SHP77 treated with DMSO at 0.1 percent for 48 hours (cell line): ENCODE measurements at places on chromosomes 6 and 20.

- peak; percentile 10 for DNase-seq
These were observed 15.8 kb downstream of the MAN1A1 start for GRCh38 chr6:119333707-119334295.

GRCh38 chr20:10376270-10377075 lies 57.5 kb downstream of the MKKS start:
- no peak for DNase-seq

GRCh38 chr20:46816097-46816496 lies 78.5 kb upstream of the EYA2 start:
- no peak for DNase-seq

DNA sequence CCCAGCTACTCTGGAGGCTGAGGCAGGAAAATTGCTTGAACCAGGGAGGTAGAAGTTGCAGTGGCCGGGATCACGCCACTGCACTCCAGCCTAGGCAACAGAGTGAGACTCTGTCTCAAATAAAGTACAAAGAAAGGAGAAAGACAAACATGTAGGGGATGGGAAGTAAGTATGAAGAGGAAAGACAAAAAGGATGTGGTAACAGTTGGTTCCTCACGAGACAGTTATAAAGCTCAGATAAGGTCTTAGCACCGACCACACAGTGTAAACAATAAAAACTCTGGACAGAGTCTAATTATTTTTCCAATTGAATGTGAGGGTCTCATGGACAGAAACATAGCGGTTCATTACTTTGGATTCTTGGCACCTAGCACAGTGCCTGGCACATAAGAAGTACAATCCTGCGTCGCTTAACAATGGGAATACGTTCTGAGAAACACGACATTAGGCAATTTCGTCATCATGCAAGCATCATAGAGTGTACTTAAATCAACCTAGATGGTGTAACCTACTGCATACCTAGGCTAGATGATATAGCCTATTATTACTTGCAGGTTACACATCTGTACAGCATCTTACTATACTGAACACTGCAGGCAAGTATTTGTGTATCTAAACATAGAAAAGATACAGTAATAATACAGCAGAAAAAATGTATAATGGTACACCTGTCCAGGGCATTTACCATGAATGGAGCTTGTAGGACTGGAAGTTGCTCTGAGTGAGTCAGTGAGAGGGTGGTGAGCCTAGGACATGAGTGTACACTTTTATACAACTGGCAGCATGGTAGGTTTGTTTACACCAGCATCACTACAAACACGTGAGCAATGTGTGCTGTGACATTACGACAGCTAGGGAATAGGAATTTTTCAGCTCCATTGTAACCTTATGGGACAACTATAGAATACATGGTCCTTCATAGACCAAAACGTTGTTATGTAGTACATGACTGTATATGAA lies 38.2 kb downstream of the MBOAT1 start:
- no peak for DNase-seq

GRCh38 chr6:35973670-35974222 lies 50.7 kb downstream of the SLC26A8 start:
- DNase-seq: no peak

DNA sequence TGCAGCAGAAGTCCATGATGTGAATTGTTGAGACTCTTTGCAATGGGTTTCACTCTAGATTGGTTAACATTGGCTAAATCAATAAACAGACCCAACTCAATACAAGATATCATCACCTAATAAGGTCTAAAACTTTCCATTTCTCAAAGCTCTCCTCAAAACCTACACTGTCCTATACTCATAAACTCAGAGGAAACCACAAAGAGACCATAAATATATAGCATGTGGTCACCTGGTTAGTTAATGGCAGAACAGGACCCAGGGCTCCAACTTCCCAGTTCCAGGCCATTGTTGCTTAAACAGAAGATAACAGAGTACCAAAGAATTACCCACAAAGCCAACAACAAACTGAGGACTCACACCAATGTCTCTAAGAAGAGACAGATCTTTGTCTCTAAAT lies 12.0 kb downstream of the RTN4IP1 start:
- DNase-seq: no peak

DNA sequence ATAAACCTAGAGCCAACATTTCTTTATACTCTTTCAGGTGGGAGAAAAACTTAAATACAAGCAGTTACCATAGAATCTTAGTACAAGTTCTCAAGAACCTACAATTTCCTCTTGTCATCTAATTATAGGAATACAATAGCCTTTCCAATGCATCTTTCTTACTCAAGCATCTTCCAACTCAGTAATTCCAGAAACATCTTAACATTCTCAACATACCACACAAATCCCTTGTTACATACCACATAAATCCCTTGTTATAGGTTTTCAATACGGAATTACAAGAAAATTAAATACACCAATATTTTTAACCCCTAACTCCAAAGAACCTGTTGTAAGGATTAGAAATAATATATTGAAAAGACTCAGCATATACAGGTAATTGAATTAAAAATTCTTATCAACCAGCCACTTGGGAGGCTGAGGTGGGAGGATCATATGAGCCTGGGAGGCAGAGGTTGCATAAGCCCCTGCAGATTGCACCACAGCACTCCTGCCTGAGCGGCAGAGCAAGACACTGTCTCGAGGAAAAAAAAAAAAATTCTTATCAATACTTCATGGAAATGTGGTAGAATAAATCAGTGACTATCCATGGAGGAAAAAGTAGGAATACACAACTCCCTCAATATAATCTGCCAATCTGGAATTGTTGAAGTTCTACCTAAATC lies 127.5 kb upstream of the CCDC28A start:
- no peak for DNase-seq

DNA sequence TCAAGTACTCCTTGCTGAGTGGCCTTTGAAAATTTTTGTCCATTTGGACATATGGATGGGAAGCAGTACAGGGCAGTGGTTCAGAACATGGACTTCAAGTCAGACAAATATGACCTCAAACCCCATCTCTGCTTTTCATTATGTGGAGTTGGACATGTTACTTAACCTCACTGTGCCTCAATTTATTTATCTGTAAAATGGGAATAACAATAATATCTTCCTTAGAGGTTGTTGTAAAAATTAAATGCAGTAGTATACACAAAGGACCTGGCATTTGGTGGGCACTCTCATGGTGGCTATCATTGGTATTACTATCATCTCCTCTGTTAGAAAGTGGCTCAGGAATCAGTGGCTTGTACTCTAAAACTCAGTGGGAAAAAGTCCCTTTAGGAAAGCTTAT lies 204.0 kb upstream of the MYLIP start:
- no peak for DNase-seq

GRCh38 chr6:404685-405423 lies 13.3 kb downstream of the IRF4 start:
- DNase-seq: no peak

DNA sequence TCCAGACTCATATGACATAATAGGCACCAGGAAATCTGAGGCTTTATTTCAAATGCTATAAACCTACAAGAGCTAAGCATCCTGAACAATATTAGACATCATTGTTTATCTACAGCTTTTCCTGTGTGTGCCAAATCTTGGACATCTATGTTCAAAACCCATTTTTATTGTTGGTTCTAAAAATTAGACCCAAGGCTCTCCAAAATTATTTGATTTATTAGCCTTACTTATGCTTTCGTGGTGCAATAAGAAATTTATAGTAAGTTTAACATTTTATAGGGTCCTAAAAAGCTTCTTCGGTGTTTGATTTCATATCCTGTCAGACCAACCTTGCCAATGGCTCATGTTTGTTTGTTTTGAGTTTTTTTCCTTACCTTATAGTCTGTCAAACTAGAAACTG lies 1014.5 kb upstream of the MANEA start:
- no peak for DNase-seq

GRCh38 chr6:122758927-122759334 lies 20.6 kb upstream of the FABP7 start:
- no peak for DNase-seq

- DNase-seq: no peak
These were observed 23.2 kb downstream of the ID4 start for GRCh38 chr6:19860235-19860877.

DNA sequence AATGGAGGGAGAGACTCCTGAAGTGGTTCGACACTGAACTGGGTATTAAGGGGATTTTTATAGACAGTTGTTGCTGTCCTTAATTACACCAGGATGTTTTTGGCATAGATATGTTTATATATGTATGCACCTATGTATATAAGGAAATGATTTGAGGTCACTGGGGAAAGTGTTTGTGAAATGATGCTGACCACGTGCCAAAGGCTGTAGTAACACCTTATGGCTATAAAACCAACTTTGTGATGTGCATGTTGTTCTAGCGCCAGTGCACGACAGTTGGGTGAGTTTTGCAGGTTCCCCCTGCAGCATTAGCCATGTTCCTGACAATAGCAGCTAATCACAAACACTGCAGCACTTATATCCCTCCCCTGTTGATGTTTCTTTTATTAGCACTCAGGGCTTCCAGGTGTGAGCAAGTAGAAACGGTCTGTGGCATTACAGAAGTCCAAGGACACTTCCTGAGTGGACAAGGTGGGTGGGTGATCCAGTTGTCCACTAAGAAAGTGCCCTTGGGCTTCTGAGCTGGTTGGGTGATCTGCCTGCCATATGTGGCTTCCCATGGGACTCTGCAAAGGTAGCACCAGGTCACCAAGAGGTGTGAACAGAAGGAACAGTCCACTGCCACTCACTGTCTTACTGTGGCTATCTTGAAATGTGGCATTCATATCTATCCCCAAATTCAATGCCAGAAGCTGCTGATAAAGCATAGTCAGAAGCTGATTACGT lies 63.0 kb upstream of the RBM24 start:
- DNase-seq: no peak

- DNase-seq: no peak
These were observed 220.4 kb upstream of the HEY2 start for GRCh38 chr6:125529061-125529460.

GRCh38 chr6:4802312-4802935 lies 26.2 kb downstream of the CDYL start:
- no peak for DNase-seq

DNA sequence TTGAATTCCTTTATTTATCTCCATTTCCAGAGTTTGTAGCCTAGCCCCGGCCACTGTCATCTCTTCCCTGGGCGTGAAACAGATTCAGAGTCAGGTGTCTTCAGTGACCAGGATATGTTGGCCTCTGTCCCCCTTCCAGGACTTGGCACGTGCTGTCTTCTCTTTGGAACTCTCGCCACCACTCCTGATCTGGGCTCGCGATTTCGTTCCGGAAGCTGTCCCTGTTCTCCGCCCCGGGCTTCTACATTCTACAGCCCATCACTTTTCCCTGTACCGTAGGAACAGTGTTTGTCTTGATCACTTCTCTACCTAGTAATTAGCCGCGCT lies 739 bp downstream of the GSS start:
- peak; percentile 58 for DNase-seq

- DNase-seq: no peak
These were observed 142.9 kb downstream of the WDR27 start for GRCh38 chr6:169558774-169559441.

- DNase-seq: no peak
These were observed 261.3 kb downstream of the SOD2 start for GRCh38 chr6:159431750-159432149.

GRCh38 chr6:35534407-35535170 lies 21.9 kb upstream of the TULP1 start:
- no peak for DNase-seq

DNA sequence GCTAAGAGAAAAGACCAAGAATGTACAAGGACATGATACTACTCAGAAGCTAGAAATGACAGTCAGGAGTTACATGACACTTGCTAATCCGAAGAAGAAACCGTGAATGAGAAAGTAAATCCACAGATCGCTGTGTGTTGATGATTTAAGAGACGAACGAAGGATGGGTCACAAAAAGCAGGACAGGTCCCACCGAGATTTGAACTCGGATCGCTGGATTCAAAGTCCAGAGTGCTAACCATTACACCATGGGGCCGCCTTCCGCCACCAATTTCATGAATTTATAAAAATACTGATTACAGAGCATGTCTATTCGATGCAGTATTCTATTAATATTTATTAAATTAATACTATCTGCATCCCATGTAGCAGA lies 54.0 kb upstream of the BTN3A2 start:
- DNase-seq: no peak

DNA sequence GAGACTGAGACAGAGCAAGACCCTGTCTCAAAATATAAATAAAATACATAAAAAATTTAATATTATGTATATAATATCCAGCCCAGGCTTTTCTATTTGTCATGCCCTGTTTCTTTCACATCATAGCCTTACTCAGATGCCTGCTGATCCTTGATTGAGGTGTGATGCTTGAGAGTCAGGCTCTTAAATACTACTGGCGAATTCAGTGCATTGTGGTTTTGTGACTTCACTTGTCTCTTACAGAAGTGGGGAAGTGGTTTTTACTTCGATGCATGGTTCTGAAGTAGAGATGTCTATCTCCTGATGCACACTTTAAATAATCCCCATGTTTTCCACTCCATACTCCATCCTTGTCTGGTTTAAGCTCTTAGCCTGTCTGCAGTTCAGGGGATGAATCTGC lies 29.1 kb downstream of the ASXL1 start:
- no peak for DNase-seq

DNA sequence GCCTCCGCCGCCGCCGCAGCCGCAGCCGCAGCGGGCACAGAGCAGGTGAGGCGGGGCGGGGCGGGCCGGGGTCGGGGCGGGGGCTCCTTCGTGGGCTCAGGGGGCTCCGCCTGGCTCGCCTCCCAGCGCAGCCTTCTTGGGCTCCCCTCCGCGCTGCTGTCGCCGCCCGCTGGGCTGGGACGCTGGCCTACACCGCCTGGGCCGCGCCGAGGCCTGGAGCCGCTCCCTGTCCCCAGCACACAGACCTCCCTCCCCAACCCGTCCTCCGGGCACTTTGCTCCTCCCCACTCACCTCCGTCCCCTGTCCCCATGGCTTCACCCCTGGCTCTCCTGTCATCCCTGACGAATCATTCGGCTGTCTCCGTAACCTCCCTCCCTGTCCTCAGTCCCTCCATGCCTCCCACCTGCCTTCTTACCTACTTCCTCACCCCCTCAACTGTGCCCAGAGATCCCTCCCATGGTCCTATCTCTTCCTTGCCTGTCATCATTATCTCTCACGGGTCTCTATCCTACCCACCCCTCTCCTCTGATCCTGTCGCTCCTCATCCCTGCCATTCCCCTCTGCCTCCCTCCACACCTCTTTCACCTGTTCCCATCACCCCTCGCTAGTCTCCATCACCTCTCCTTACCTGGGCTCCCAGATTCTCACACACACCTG lies 512 bp downstream of the TTBK1 start:
- no peak for DNase-seq

DNA sequence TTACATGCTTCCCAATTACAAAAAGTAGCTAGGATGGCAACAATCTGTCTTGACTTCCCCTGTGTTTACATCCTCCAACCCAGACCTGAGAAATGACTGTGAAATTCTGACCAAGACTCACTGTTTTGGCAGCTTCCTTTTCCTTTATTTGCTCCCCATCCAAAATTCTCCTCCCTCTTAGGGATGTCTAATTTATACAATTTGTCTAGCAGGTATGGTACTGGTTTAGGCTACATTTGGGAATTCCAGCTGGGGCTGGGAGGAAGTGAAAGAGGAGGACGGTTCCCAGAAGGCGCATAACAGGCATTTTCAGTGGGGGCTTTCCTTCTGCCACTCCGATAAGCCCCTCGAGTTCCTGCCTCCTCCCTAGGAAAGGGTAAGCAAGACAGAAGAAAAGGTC lies 231.5 kb upstream of the BTBD3 start:
- no peak for DNase-seq

GRCh38 chr6:105431226-105431625 lies 28.3 kb upstream of the PREP start:
- DNase-seq: no peak
